ENCODE measurements at places on chromosomes 4 and X. TPM values are rescaled to one million over a fixed set of nuclear protein-coding genes. Genes with fewer than 3 reads are reported as not detected.

DNA sequence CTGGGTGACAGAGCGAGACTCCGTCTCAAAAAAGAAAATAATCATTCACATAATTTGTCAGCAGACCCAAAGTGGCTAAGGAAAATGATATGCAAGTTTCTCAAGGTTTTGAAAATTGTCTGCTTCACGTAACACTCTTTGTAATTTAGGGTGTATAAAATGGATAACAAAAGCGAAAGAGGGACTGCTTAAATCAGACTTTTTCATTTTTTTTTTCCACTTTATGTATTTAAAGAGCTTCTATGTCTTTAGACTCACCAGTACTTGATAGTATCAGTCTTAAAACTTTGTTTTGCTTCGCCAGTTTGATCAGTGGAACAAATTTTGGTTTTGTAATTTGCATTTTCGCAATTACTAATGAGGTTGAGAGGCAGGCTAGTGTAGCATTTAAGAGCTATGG is 34.6 kb downstream of the USP9X start:
- DNase-seq: no peak

GRCh38 chr4:139245590-139245989 is 34.4 kb downstream of the MGARP start:
- no peak for DNase-seq

DNA sequence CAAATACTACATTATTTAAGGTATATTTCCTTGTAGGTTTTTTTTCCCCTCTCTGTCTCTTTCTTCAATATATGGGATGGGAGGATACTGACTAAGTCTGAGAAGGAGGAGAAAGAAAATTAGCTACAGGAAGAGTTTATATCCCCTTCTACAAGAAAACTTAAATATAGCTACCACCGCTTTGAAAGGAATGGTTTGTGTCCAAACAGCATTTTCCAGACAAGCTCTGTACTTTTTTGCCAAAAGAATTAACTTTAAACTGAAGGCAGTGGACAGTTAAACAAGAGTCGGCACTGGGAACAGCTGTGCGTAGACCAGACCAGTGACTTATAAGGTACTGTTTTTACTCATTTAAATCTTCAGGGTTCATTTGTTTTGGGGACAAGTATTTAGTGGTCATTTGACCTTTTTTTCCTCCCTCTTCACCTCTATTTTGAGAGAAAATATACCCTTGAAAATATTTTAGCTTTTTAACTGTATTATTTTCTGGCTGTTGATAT is 303.7 kb downstream of the ARHGAP24 start:
- no peak for DNase-seq

DNA sequence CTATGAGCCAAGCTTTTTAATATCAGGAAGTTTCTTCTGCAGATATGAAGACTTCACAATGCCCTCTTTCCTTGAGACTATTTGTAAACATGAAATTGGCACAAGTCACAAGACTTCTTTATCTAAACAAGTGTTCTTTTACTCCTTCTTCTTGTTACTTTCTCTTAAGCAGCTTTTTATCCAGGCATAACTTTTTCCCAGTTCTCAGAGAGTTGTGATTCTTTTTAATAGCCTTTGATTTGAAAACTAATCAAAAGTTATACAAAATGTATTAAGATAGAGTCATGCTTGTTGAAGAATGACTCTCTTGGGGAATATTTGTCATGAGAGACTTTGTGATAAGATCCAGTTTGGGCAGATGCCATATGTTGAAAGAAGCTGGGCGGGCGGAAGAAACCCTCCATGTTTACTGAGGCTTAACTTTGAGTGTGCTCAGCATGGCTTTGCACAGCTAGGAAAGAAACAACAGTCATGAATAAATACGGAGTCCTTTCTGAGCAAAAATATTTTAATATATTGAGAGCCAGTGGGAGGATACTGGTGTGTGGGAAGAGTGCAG is 39.3 kb downstream of the SYTL5 start:
- DNase-seq: no peak

- DNase-seq: no peak
These were observed 146.7 kb downstream of the COL25A1 start for GRCh38 chr4:109155682-109156283.

DNA sequence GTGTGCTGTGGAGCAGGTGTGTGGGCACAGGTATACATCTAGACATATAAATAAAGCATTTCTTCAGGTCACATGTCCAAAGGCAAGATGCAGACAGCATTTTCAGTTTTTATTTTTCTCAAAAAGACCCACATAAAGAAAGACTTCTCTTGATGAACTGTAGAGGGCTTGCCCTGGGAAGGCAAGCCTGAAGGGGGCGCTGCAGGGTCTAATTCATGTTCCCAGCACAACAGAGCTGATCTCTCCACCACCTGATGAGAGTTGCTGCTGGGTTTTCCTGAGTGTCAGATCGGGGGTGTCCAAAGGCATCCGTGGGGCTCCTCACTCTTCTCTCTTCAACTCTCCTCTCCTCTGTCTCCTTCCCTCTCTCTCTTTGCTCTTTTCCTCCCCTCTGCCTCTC is 26.6 kb downstream of the ADRA2C start:
- DNase-seq: no peak

The TBC1D8B gene
- total RNA-seq: 1.9 TPM

Data from Right ventricle myocardium superior (tissue), 1 donor.